ENCODE measurements at places on chromosomes 12 and 14.

DNA sequence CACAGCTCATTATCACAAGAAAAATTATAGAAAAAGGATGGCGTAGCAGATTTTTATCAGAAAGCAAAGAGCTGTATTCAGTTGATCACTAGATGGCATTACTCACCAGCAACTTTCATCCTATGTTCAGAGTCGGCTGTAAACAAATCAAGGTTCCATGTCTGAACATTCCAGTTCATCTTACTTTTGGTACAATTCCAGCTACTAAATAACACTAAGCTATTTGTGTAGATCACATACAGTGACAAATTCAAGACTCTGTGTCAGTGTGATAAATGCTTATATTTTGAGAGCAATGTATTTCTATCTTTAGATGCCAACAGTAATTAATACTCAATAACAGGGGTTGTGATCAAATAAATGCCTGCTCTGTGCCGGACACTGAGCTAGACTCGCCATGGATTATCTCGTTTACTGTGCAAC lies 30.1 kb downstream of the NRDE2 start:
- DNase-seq = no peak

GRCh38 chr14:56474419-56475022 lies 105.1 kb upstream of the TMEM260 start:
- no peak for DNase-seq

- DNase-seq = no peak
These were observed 28.8 kb upstream of the CLMN start for GRCh38 chr14:95348395-95349080.

GRCh38 chr14:100589071-100589759 lies 2.0 kb upstream of the BEGAIN start:
- peak; percentile 4 for DNase-seq

GRCh38 chr14:51323492-51323891 lies 83.4 kb downstream of the TMX1 start:
- no peak for DNase-seq

DNA sequence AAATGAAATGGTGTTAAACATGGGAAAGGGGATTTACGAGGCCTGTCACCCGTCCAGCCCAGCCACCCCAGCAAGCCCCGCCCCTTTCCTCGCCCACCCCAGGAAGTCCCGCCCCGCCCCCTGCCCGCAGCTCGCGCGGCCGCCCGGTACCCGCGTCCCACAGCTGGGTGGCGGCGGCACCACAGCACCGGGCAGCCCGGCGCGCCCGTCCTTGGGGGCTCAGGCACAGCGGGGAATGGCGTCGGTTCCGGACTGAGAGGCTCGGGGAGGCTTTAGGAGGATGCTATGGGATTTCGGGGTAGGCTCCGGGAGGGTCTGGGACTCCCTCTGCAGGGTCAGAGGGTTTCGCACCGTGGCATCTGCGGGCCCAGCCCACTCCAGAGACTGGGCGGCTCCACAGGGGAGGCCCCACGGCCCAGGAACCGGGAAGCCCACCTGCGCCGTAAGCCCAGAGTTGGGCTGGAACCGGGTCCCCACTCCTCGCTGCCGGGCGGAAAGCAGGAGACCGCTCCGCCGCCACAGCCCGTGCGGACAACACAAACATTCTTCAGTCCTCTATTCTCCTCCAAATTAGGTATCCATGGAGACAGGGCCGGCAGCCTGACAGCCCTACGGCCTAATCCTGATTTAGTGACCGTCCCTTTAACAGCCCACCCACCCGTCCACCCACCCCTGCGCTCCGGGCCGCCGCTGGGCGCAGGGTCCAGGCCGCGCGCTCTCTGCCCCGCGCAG lies 1.4 kb downstream of the FIGNL2 start:
- peak; percentile 65 for DNase-seq

- no peak for DNase-seq
These were observed 144.6 kb downstream of the RAD51B start for GRCh38 chr14:67963960-67964812.

- DNase-seq = no peak
These were observed 7.3 kb upstream of the FGF23 start for GRCh38 chr12:4386801-4387200.

DNA sequence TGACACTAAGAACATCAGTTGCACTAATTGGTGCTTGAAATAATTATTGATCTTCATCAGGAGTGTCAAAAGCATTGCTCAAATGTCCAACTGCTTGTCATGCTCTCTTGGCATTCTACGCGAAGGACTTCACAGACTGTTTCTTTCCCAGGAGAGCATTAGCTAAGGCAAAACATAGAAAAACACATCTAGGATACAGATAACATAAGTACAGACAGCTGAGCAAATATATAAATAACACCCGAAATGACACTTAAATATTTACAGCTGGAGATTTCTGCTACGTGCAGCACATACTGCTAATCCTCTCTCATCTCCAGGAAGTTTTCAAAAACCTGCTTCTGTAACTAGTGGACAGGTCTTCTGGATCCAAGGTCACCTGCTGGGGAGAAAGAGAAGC lies 120.0 kb upstream of the PRMT8 start:
- no peak for DNase-seq

DNA sequence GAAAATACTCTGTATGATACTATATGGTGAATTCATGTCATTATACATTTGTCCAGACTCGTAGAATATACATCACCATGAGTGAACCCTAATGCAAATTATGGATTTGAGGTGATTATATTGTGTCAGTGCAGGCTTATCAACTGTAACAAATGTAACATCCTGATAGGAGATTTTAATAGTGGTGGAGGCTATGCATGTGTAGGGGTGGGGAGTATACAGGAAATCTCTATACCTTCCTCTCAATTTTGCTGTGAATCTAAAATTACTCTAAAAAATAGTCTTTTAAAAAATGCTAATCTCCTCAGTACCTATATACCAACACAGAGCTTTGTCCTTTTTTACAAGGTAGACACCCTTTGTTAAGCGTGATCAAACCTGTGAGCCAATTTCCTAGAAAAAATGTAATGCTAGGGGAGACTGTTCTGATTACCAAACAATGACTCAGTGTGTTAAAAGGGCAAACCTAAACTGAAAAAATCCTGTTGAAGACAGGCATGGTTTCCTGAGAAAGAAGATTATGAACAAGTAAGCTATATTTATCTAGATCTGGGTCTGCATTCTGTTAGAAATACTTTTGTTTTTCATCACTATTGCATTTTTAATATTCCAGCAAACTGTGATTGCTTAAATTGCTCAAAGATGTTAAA lies 170.9 kb downstream of the DUSP6 start:
- no peak for DNase-seq

DNA sequence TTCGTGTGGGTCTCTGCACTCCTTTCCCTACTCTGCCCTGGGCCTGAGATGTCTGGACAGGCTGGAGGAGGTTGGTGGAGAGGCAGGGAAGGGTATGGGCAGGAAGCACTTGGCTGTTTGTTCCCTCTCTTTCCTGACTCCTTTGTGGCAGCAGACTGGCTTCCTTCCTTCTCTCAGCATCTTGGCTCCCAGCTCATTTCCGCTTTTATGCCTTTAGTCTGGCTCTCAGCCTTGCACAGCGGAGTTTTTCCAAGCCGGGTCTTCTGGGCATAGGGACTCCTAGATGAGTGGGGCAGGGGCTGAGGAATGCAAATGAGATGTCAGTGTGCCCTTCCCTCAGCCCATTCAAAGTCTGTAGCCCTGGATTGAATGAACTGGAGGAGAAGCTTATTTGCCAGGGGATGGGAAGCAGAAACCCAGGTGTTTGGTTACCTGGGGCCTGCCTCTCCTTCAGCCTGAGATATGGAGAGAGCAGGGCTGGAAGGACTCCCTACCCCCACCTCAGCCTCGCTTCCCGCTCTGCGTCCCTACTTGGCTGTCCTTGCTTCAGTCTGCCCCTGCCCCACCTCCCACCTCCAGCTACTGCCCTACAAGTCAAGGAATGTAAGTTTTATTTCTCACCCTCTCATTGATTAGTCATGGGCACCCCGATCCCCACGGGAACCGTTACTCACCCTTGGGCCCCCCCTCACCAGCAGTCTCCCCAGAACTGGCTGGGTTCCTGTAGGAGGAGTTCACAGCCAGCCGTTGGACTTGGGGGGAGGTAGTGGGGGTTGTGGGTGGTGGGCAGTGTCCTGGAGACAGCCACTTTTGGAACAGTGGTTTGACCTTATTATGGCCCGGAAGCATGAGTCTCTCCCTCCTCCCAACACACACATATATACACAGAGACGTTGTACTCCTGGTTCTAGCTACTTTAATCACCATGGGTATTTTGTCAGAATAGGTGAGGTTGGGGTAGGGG lies 9.3 kb upstream of the ITGA5 start:
- no peak for DNase-seq

- no peak for DNase-seq
These were observed 10.9 kb upstream of the PCED1B start for GRCh38 chr12:47068539-47068938.

DNA sequence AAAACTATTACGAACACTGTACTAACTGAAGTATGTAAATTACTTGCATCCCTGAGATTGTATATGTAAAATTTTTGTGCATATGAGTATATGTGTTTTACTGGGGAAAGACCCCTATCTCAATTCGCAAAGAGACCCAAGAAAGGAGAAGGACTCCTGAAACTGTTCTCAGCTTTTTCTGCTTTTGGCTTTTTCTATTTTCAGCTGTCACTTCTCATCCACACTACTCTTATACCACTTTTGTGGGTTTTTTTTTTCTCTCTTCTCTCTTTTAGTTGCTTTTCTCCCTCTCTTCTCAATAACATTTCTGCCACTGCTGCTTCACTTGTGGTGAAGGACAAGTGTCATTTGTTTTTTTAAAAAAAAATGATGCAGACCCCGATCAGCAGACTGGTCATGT lies 39.8 kb downstream of the NIN start:
- no peak for DNase-seq

DNA sequence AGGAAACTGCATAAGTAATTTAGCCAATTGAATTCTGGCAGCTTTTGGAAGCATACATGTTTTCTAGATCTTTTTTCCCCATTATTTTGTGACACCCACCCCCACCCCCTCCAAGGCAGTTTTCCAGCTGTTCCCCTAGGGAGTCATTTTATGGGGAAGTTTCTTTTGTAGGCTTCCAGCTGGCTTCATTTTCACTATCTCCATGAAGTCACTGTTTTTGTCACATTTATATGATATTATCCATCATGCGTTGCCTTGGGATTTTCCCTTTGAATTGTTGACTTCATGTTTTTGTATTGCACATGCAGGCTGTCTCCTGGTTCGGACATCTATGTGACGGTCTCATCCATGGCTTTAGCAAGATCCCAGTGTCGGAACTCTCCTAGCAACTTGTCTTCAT lies 233.6 kb upstream of the RGS6 start:
- DNase-seq = no peak

DNA sequence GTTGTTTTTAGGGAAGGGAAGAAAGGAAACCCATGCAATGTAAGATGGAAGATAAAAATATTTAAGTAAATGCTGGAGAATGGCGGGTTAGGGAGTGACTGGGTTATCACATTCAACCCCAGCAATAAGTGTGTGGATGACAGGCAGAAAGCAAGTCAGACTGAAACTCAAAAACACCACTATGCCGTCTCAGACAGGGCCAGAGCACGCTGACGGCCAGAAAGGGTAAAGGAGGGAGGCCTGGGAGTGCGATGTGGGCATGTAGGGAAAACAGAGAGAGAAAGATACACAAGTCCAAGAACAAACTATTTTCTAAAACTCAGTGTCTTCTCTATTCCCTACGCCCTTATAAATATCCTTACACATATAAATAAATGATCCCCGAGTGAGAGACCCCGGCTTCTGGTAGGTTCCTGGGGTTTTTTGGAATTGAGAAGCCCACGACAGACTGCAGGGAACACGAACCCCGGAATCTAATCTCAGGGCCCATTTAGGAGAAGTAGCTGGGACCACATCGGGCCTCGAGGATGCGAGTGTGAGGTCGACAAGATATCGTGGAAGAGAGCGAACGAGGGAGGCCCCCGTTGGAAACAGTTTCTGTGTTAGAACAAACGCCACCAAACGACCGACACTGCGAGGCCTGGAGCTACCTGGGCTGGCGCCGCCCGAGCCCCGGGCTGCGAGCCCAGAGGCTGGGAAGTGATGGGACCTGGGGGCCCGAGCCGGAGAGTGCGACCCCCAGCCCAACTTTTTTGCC lies 735 bp upstream of the OTX2 start:
- DNase-seq = no peak

- DNase-seq = no peak
These were observed 25.1 kb downstream of the STX2 start for GRCh38 chr12:130813949-130814348.

DNA sequence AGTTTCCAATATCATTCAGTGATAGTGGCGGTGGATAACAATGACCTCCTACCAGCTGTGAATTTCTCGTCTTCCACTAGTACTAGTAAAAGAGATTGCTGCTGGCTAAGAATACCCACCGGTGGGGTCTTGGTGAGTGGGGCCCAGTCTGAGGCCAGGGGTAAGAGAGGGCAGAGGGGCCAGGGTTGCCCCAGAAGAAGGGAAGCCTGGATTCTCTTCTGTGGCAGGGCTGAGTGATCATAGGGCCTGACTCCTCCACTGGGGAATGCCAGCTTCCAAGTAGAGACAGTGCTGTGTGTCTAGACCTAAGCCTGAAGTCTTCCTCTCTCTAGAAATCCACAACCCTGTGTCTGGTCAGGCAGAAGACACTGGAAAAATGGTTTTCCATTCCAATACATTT lies 5.8 kb upstream of the TMEM63C start:
- no peak for DNase-seq

DNA sequence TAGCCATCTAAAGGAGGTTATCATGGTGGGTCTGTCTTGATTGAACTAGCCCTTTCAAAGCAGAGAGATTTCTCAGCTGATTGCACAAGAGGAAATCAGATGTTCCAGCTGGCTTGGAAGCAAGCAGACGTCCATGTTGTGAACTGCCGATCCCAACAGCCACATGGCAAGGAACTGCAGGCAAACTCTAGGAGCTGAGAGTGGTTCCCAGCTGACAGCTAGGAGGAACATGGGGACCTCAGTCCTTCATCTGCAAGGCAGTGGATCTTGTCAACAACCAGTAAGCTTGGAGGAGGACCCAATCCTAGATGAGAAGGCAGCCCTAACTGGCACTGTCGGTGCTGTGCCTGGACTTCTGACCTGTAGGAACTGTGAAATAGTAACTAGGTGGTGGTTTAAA lies 7.7 kb downstream of the ACVR1B start:
- no peak for DNase-seq

- DNase-seq = no peak
These were observed 22.9 kb upstream of the ARL1 start for GRCh38 chr12:101430456-101430855.
